SK-N-SH (cell line): ENCODE measurements at places on chromosomes 4 and X.

GRCh38 chr4:137209240-137209639 lies 323.1 kb downstream of the PCDH18 start:
- no peak for DNase-seq

- no peak for DNase-seq
Observed at GRCh38 chrX:136032370-136032769, 47.1 kb downstream of the SLC9A6 start.

GRCh38 chr4:138611721-138612120 lies 369.6 kb upstream of the SLC7A11 start:
- DNase-seq, result peak; percentile 51

GRCh38 chrX:14015294-14015693 lies 14.4 kb downstream of the GEMIN8 start:
- no peak for DNase-seq

GRCh38 chr4:82975792-82976191 lies 34.8 kb downstream of the LIN54 start:
- DNase-seq, result no peak

DNA sequence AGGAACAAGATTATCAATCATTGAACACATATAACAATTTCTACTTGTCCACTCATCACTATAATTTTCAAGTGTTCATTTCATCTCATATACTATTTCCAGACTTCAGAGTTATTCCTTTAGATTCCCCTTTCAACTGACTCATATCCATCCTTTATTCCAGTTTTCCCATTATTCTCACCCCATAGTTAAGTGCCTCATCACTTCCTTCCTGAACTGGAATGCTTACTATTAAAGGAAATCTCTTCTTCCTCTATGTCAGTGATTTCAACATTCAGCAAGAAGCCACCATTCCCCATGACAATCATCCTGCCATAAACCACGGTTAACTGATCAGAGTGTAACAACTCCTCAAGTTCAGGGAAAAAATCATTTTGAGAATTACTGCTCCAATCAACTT lies 198.9 kb downstream of the FBXO8 start:
- DNase-seq, result no peak

- no peak for DNase-seq
Observed at GRCh38 chr4:183714626-183715025, 55.5 kb downstream of the TRAPPC11 start.

DNA sequence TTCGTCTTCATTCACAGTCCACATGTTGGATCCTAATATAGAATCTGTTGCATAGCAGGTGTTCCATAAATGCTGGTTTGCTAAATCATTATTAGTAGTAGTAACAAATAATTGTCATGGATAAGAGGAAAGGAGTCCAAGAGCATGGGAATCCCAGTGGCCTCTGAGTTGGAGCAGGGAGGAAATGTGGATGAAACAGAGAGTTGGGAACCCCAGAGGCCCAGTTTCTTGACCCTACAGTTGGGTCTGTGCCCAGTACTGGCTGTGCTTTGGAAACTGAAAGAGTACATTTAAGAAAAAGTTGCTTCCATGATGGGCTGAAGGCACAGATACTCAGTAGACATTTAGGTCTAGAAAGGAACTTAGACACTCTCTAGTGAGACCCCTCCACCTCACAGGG lies 149.4 kb upstream of the PSAPL1 start:
- DNase-seq, result no peak

GRCh38 chr4:15875663-15876460 lies 62.7 kb downstream of the FGFBP1 start:
- no peak for DNase-seq

DNA sequence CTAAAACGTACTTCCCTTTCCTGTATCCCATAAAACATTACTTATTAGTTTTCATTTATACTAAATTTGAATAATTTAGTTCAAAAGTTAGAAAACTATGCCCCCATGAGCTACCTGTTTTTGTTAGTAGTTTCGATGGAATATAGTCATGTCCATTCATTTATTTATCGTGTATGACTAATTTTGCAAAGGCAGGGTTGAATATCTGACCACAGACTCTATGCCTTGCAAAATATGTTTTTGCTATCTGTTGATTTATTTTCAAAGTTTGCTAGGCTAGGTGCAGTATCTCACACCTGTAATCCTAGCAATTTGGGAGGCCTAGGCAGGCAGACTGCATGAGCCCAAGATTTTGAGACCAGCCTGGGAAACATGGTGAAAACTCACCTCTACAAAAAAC lies 78.4 kb downstream of the PDS5A start:
- no peak for DNase-seq

GRCh38 chrX:110795645-110796406 lies at the start of gene CHRDL1:
TSS of gene CHRDL1 (minus strand) at chrX:110795817. CDS start at chrX:110792181, 3,636 bp downstream.
- DNase-seq, result peak; percentile 75

DNA sequence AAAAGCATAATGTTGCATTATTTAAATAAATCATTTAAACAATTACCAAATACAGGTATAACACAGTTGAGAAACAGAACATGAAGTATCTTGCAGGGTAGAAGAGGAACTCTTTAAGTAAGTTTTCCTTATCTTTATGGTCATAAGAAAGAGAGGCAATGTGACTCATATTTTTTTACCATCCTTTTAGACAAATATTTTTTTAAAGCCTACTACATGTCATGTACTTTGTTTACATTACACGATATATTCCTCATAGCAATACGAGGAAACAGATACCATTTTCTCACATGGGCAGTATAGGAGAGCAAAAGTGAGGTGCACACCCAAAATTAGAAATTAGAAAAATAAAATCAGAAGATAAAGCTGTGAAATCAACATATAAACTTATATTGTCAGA lies 49.3 kb upstream of the EPHA5 start:
- DNase-seq, result no peak

DNA sequence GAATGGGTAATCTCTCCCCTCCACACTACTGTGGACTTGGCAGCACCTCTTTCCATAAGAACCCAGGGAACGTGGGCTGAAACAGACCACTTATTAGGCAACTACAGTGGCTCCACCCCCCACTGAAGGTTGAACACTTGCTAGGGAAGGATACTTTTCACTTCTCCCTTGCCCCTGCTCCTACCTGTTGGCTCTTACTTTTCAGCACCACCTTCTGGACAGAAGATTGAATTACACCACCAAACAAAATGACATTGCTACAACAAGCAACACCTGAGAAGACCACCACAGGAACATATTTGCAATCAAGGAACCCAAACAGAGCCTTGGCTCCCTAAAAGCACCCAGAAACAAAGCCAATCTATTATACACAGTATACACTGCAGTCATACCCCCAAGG lies 132.1 kb upstream of the CXCL13 start:
- DNase-seq, result peak; percentile 15

GRCh38 chrX:121782544-121782943 lies 735.1 kb downstream of the GLUD2 start:
- DNase-seq, result no peak

DNA sequence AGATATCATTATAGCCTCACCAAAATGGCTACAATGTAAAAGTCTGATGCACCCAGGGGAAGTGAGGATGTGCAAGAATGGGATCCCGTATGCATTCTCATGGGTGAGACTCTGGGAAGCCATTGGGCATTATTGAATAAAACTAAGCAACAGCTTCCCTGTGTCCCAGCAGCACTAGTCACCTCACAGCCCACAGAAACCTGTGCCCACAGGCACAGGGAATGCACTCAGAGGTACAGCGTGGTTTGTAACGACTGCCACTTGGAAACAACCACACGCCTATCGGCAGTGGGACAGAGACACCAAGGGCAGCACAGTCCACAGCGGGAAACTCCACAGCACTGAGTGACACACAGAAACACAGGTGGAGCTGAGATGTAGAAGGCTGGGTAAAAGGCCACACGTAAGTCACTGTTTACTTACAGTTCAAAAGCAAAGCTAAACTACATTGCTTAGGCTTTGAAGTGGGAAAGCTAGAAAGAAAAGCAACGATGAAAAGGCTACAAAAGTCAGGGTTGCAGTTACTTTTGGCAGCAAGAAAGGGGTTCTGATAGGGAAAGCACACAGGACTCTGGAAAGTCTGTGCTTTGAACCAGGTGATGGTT lies 69.2 kb downstream of the HAUS3 start:
- DNase-seq, result no peak

GRCh38 chrX:9019151-9019550 lies 14.8 kb downstream of the FAM9B start:
- no peak for DNase-seq

- no peak for DNase-seq
Observed at GRCh38 chr4:53593765-53594164, 2.5 kb upstream of the LNX1 start.

DNA sequence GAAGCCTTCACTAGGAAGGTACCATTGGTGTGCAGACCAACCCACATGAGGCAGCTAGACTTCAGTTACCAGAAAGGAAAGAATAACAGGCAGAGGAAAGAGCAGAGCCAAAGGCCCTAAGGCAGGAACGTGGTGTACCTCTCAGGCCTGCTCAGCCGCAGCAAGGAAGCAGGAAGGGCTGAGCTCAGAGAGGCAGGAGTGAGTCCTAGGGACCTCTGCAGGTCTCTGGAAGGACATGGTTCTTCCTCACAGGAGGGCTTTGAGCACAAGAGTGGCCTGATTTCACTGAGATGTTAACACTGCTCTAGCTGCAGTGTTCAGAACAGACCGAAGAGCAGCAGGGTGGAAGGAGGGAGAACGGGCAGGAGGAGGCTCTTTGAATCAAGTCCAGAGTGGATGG lies 124.6 kb downstream of the DCHS2 start:
- no peak for DNase-seq

DNA sequence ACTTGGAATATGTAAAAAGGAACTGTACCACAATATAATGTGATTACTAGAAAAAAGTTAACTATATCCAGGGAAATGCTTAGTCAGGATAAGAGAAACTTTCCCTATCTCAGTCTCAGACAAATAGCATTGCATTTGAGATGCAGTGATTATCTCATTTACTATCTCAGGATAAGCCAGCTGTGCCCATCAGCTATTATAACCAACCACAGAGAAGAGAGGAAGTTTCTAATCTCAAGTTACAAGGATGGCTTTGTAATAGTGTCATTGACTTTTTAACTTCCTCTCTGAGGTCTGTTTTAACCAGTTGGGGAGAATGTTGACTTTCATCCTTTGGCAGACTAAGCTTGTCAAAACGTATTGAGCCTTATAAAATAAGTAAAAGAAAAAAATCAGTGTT lies 56.5 kb downstream of the SNX25 start:
- no peak for DNase-seq

DNA sequence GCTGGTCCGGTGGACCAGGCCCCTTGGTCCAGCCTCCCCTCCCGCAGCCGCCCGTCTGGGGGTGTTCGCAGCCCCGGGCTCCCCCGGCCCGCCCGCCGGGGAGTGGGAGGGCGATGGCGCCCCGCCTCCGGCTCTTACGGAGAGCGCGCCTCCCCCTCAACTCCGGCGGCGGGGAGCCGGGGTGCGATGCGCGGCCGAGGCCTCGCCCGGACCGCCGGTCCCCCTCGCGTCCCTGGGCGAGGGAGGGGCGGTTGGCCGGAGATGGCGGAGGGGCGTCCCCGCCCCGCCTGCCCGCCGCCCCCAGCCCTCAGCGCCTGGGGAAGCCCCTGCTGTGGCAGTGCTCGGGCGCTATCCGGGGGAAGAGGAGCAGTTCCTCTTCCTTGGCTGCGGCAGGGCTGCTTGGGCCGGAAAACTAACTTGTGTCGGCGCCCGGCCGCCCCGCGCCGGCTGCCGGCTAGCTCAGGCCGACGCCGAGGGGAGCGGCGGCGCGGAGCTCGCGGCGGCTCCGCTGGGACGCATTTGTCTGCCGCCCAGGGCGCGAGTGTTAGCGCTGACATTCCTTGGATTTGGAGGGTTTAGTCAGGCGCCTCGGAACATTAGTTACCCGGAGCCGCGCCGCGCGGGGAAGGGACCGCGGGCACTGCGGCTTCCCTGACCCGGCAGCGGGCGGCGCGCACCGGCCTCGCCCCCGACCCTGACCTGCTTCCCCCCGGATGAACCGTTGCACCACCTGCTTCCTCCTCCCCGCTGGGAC lies 994 bp downstream of the GALNT7 start:
- DNase-seq, result peak; percentile 91

- DNase-seq, result peak; percentile 33
Observed at GRCh38 chr4:110306303-110306702, 107.9 kb upstream of the ELOVL6 start.

DNA sequence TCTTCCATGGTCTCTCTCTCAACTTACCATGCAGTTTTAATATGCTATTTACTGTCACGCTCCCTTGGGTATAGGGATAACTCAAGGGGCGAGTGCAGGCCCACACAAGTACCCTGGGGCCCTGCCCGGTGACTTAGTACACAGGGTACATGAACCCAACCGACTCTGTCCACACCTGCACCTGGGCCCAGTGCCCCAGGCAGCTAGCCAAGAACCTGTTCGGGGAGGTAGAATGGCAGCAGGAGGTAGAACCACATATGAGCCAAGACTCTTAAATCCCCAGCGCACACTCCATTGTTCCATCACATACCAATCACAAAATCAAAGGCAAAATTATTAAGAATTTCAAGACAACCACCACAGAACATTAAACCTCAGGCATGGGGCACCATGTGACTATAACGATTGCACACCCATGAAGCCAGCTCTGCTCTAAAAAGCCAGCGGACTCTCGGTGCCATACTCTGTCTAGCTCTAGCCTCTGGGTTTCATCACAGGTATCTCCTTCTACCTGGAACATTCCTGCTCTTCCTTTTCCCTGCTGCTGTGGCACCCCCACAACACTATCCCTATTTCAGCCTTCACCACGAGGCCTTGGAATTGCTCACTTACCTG lies 14.6 kb downstream of the PHF8 start:
- DNase-seq, result no peak

DNA sequence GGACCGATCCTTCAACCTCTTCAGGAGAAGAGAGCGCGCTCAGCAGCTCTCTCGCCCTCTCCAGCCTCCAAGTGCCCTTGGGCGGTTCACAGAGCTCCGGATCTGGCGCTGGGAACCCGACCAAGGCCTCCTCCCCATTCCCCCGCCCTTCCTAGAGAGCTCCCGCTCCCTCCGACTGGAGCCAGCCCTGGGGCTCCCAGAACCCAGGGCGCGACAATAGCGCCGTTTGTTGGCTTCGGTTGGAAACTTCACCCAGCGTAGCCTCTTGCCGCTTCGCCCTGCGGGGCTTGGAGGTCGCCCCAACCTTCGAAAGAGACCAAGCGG lies 3.1 kb upstream of the SOX3 start:
- DNase-seq, result peak; percentile 24

DNA sequence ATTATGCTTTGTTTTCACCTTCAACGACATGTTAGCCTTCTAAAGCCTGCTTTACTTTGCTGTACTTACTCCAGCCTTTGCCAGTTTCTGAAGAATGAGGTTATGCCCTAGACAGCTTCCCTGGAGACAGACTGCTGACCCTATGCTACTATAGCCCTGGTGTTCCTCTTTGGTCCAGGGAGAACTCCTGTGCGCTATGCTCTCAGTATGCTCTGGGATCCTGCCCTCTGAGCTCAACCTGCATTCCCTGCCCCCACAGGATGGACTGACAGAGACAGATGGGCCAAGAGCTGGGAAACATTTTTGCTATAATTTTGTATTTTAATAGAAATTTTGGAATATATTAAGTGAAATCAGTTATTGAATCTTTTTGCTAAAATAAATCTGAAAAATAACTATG lies 425.9 kb downstream of the TMA16 start:
- DNase-seq, result no peak

DNA sequence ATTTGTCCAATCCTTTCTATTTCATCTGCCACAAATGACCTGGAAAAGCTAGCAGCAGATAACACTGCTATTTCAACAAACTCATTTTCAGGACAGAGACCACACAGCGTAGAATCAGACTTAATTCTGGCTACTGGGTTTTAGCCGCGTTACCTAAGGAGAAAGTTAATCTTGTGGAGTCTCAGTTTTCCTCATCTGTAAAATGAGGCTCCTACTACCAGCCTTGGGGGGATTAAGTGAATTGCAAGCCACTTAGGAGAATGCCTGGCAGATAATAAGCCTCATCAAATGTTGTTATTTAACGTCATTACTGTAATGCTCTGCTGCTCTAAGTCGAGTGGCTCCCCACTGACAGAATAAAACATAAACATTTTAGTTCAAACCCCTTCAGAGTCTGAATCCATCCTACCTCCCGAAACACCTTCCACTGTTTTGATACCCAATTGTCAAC lies 1.4 kb downstream of the CCNI start:
- DNase-seq, result peak; percentile 25
